Activated CD4-positive, alpha-beta T cell treated with anti-CD3 and anti-CD28 coated beads, Interleukin-2, amount 10 ng/mL, durations not matched to agents 24 days and 14 days (primary cell): ENCODE measurements at places on chromosomes 4 and X. TPM values are rescaled to one million over a fixed set of nuclear protein-coding genes. Genes with fewer than 3 reads are reported as not detected.

MRPL1 gene
- total RNA-seq: 65.0 and 72.7 TPM in 2 replicates

DNA sequence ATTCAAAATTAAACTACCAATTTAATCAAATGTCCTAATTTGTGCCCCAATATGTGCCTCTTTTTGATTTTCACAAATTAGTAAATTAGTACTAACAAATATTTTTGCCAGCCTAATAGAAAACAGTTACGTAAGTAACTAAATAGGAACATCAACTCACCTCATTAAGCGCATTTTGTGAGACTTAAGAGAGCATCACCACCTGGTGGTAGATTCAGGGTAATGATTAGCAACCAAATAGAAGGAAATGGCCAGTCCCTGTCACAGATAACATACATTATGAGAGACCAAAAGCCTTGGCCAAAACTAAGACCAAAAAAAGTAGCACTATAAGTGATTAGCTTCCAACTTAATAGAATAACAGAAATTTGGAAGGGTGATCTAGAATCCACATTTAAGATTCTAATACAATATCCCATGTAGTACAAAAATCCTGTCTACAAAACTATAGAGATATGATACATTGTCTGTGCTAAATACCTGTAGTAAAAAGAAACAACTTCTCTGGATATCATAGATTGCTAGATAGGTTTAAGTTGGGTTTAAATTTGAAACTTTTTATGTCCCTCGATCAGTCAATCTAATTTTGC, 46.7 kb downstream of the C4orf46 start:
- H3K36me3 ChIP-seq: no peaks in the 10 kb centered on the region
- DNase-seq: no peak
- H3K4me3 ChIP-seq: no peak overlapping the region
- no peaks in the 10 kb centered on the region for H3K4me1 ChIP-seq
- H3K27me3 ChIP-seq: peaks cover 18% of the 10 kb centered on the region

EMD gene
- 91.7 and 92.8 TPM in 2 replicates for total RNA-seq

DNA sequence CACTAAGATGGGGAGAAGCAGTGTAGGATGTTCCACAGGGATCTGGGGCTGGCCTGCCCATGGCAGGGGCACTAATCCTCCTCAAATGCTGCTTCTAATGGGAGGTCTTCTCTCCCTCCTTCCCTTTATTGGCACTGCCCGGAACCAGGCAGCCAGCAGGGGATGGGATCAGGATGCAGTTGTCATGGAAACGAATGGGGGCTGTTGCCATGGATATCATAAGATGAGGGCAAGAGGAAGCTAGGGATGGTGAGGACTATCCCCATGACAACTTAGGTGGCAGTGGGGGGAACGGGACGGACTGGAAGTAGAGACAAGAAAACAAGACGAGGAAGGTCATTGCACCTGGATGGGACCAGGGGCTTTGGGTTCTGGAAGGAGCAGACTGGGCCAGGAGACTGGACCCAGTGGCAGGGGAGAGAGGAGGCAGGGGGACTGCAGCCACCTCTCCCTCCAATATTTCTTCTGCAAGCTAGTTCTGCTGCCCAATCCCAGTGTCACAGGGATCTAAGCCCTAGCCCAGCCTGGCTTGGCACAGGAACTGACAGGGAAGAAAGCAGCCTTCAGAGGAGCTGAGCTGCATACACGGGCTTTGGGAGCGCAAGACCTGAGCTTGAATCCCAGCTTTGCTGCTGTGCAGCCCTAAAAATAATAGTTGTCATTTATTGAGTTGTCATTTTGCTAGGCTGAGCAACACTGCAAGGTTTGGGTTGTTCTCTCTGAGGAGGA, 19.0 kb downstream of the IQSEC2 start:
- H3K27ac ChIP-seq: no peak overlapping the region
- no peaks in the 10 kb centered on the region for H3K36me3 ChIP-seq
- peaks cover 13% of the 10 kb centered on the region for H3K27me3 ChIP-seq
- H3K4me3 ChIP-seq: no peak overlapping the region
- H3K4me1 ChIP-seq: peaks cover 29% of the 10 kb centered on the region

DNA sequence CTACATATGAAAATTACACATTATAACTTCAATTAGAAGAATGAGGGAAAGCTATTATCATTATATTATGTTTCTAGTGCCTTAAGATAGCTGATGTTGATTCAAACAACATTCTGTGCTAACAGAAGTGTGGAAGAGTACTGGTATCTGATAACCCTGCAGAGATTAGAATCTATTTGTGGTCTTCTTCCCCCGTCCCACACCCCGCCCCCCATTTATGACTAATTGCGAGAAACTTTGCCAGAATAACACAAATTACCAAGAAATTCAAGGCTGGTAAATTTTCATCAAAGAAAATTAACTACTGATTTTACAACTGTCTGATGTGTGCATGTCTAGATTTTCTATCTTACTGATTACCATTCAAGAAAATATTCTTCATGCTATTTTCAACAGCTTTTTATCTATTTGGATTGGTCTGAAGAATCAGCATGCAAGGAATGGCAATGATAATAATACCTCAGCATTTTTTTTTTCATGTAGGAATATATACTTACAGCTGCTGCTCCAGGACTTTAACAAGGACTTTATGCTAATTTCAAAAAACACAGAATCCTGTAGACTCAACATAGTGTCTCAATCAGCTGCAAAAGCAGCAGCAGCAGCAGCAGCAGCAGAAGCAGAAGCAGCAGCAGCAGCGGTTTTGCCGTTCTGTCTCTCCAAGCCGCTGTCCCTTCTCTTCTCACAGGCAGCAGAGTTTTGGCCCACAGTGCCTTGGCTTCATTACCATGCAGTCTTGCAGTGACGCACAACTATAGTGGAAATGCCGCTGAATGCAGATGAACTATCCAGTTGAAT, 126.7 kb downstream of the FRYL start:
- DNase-seq: no peak
- H3K4me3 ChIP-seq: peak overlapping the region; percentile 18
- H3K4me1 ChIP-seq: peaks cover 31% of the 10 kb centered on the region
- H3K27ac ChIP-seq: no peak overlapping the region

GRCh38 chrX:13863324-13863723, 46.4 kb upstream of the GPM6B start:
- no peak overlapping the region for H3K4me3 ChIP-seq
- no peaks in the 10 kb centered on the region for H3K4me1 ChIP-seq
- no peaks in the 10 kb centered on the region for H3K36me3 ChIP-seq
- no peak for DNase-seq

DNA sequence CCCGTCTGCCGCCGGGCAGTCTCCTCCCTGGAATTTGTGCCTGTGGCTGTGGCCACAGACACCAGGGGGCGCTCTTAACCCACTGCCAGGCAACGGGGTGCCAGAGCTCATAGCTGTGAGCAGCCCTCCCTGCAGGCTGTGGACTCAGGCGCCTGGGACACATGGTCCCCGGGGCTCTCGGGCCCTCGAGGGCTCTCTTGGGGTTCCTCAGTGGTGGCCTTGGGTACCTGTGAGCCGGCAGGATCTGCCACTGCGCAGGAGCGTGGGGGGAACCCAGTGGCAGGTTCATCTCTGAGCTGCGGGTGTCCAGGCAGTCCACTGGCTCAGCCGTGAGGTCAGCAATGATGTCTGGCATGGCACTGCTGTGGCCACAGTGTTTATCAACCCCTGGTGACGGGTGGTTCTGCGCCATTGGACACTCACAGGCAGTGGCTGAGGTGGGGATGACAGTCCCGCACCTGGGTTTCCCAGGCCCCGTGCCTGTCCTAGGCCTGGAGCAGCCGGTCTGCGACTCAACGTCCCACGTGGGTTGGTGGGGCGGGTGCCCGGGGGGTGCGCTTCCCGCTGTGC, 37.2 kb downstream of the PCGF3 start:
- H3K27ac ChIP-seq: peak overlapping the region; percentile 53
- peak; percentile 93 for DNase-seq
- H3K36me3 ChIP-seq: peaks cover 8% of the 10 kb centered on the region
- no peaks in the 10 kb centered on the region for H3K27me3 ChIP-seq
- H3K4me1 ChIP-seq: peaks cover 3% of the 10 kb centered on the region

DNAAF6 gene
- not detected in 2 replicates for total RNA-seq
